ENCODE measurements at places on chromosomes 4 and X.

DNA sequence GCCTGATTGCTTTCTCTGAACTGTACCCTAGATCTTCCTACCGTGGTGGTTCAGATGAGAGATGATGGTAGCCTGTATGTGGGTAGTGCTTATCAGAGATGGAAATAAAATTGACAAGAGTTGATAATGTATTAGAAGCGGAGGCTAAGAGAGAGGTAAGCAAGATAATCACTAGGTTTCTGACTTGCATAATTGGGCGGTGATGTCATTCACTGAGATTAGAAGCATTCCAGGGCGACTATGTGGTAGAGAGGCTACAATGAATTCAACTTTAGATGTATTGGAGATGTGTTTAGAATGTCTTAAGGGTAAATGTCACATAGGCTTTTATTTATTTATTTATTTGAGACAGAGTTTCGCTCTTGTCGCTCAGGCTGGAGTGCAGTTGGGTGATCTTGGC lies 415 bp upstream of the TENM3 start:
- DNase-seq = no peak

DNA sequence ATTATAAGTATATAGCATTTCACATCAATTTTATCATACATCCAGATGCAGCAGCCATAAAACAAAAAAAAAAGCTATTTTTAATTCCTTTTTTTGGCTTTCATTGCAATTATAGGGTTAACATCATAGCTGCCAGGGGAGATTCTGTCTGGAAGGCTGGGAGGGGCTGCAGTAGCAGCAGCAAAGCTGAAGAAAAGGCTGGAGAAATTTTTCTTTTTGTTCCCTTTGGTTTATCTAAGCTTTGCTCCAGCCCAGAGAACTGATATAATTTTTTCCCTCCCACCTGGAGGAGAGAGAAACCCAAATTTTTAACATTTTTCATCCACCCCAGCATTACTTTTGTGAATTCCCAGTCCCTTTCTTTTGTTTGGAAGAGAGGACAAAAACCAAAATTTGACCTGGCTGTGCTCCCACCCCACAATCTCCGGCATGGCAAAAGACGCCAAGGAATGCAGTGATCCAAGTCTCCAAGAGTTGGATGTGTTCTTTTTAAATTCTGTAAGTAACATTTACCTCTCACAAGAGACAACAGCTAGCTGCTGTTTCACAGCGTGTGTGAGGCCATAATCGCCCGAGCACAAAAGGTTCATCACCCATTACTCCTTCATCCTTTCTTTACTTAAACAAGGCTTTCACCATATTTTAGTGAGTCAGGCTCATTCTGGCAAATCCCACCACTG lies 25.1 kb upstream of the FAM156A start:
- no peak for DNase-seq

- DNase-seq = no peak
Measured at GRCh38 chr4:74397748-74398426, 32.9 kb downstream of the EREG start.

DNA sequence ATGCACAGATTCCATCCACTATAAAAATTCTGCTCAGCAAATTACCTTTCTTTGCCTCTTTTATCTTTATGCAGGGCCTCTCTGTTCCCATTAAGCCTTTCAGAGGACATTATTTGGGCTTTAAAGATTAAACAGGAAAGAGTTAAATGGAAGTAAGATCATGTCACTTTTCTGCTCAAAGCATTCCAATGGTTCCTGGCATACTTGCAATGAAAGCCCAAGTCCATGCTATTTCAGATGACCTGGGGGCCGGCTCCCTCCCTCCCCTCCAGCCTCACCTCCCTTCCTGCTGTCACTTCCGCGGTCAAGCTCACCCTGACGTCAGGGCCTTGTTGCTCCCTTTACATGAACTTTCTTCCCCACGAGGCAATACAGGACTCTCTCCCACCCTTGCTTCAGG lies 125.5 kb downstream of the C4orf51 start:
- no peak for DNase-seq

GRCh38 chrX:23802431-23802830 lies 19.5 kb downstream of the SAT1 start:
- DNase-seq = no peak

DNA sequence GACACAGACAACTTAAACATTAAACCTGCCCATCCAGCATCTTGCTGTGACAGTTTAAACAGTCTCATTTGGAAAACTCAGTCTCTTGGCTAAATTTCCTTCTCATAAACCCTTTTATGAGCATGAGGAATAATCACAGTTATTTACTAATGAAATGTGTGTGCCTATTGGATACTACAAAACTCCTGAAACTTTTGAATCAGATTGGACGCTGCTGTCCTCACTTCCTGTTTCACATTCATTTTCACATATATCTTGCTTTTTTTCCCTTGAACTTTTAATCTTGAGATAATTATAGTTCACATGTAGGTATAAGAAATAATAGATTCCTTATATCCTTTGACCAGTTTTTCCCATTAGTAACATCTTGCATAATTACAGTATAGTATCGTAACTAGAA lies 111.7 kb downstream of the CDKL5 start:
- no peak for DNase-seq

- DNase-seq = no peak
Measured at GRCh38 chr4:138677212-138677611, 338.4 kb upstream of the NOCT start.

GRCh38 chrX:20433388-20433775 lies 166.7 kb upstream of the RPS6KA3 start:
- no peak for DNase-seq

- DNase-seq = peak; percentile 69
Measured at GRCh38 chr4:40238700-40239548, 42.1 kb downstream of the RHOH start.

DNA sequence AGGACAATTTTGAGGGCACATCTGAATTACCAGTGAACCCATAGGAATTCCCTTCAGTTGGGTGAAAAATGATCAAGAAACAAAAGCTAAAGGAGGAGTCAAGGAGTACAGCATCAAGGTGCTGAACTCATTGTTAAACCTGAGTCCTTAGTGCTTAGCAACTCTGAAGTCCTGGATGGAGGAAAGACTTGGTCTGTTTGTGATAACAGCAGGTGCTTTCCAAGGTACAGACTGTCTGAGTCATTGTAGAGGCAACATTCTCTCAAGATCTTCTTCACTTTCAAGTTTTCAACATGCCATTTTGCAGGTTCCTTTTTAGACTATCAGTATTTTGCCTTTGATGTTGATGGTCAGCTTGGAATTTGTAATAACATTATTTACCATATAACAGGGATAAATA lies 293.9 kb downstream of the AFF2 start:
- DNase-seq = no peak

DNA sequence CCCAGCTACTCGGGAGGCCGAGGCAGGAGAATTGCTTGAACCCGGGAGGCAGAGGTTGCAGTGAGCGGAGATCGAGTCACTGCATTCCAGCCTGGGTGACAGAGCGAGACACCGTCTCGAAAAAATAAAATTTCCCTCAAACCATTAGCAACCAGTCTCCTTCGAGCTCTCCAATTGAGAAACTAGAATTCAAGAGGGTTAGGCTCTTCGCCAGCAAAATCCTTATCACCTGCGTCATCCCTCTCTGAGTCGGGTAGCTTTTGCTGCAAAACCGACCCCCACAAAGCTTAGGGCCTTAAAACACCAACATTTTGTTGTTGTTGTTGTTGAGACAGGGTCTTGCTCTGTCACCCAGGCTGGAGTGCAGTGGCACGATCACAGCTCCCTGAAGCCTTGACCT lies 75.1 kb upstream of the DDX3X start:
- no peak for DNase-seq

DNA sequence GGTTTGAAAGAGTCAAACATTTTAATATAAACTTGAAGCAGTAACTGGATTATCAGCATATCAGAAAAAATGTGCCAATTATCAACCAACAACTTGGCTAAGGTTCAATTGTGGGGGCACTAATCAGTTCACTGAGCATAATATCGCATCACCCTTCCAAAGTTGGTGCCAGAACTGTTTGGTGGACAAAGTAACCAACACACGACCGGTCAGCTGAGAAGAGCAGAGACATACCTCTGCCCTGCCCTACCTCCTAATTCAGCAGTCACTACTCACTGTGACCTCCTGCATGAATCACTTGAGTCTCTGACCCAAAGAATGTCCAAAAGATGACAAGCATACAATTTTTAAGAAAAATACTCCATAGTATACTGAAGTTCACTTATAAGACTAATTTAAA lies 53.2 kb downstream of the TSPAN5 start:
- no peak for DNase-seq

DNA sequence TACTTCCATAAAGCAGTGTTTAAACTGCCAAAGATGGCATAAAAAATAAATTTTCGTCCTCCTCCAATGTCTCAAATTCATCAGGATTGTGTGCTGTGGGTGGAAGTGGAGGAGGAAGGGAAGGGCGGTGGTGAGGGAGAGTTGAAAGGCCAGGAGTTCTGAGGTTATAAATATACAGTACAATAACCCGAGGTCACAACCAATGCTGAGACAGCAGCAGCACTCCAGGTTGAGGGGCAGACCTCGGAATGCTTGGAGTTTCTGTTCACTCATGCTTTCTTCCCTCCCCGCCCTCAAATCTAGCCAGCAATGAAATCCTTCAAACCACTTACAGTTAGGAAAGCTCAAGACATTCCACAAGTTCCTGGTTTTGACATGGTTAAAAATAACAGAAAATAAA lies 134.0 kb upstream of the SMAD1 start:
- DNase-seq = no peak

GRCh38 chr4:147589586-147589985 lies 27.6 kb upstream of the TMEM184C start:
- no peak for DNase-seq

- no peak for DNase-seq
Measured at GRCh38 chr4:168221301-168221700, 97.3 kb downstream of the DDX60 start.

DNA sequence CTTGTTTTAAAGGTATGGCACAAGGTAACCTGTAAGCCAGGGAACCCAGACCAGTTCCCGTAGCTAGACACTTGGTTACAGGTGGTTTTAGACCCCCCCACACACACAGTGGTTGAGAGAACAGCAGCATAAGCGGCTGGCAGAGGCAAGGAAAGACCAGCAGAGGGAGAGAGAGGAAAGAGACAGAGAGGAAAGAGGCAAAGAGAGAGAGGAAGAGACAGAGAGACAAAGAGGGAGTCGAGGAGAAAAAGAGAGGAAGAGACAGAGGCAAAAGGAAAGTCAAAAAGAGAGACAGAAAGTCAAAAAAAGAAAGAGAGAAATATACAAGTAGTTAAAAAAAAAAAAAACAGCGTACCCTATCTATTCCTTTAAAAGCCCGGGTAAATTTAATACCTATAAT lies 19.5 kb upstream of the PCSK1N start:
- no peak for DNase-seq

DNA sequence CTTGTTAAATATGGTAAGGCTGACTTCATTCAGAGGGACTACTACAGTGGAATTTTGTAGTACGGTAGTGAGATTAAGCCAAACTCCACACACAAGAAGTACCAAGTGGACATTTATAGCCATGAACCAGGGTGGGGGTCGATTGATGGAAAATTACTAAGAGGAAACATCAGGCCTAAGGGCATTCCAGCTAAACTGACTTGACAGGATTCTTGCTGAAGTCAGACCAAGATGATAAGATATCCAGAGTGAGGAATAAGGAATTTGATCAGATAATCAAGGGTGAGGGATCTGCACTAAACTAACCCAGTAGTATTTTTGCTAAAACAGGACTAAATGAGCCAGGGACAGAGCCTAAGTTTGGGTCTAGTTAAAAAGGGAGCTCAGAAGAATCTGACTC lies 597.5 kb downstream of the RPA4 start:
- no peak for DNase-seq

GRCh38 chr4:20333141-20333715 lies 81.5 kb downstream of the SLIT2 start:
- DNase-seq = no peak

DNA sequence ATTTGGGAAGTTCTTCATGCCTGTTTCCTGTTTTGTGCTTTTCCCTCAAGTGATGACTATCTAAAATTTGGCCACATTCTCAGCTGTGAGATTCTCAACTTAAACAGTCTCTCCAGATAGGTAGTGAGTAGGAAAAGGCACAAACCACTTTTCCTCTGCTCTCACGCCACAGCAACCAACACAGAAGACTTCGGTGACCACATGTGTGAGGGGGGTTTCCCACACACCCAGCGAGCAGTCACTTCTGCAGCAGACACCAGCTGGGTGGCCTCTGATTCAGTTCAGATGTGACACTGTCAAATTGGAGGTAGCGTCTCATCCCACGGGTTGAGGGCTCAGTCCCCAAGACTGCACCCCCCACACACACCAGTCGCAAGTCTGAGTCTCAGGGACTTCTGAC lies 25.1 kb upstream of the CLDN34 start:
- peak; percentile 63 for DNase-seq

DNA sequence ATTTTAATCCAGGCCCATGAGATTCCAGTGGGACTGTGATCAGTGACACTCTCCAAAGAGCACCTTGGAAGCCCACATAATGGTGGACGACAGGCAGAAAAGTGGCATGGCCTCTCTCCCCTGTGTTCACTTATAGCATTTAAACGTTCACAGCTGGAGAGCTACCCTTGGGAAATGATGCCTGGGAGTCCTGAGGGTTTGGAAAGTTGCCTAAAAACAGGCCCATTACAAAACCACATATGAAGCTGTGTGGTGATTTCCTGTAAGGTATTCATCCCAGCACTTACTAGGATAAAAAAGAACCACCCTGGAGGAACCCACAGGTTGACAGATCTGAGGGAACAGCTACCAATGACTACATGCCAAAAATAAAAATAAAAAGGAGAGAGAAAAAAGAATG lies 193.2 kb downstream of the RASL11B start:
- no peak for DNase-seq

DNA sequence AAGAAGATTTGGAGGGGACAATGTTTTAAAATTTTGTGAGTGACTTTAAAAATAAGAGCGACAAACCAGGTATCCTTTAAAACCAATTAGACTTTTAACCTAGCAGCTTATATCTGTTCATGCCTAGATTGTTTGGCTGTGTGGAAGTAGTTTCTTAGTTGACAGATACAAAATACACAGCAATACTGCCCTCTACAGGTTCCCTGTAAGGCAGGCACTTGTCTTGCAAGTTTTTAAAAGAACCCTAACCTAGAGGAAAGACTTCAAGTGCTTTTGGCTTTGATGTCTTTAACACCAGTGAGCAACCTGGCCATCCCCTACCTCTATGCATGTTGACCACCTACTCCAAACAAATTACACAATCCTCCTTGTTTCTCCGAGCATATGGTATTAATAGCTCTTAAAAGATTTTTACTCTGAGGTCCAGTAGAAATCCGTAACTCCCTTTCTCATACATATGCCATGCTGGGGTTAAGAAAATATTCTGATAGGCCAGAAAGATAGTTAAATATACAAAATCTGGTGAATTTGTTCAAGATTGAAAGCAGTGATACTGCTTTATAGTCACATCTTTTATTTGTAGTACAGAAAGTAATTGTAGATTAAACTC lies 273.0 kb downstream of the ARHGAP24 start:
- DNase-seq = no peak

- no peak for DNase-seq
Measured at GRCh38 chr4:76492055-76492454, 57.0 kb downstream of the SHROOM3 start.

- DNase-seq = no peak
Measured at GRCh38 chr4:147790412-147790811, 58.5 kb downstream of the ARHGAP10 start.

Data from activated T-cell treated with anti-CD3 and anti-CD28 coated beads for 48 hours (primary cell).